ENCODE measurements at places on chromosomes 16 and 17. TPM values are rescaled to one million over a fixed set of nuclear protein-coding genes. Genes with fewer than 3 reads are reported as not detected.

PRAC2 gene
- total RNA-seq, result not detected

SEPTIN12 gene
- not detected for total RNA-seq

CDRT15L2 gene
- total RNA-seq, result not detected

MYOCD gene
- not detected for total RNA-seq

TLCD2 gene
- 2.1 TPM for total RNA-seq

SOX9 gene
- total RNA-seq, result not detected

BRCA1 gene
- 29.0 TPM for total RNA-seq

CSF3 gene
- total RNA-seq, result 2.9 TPM

DOC2A gene
- 0.58 TPM for total RNA-seq

RHBDF1 gene
- 55.1 TPM for total RNA-seq

DNA sequence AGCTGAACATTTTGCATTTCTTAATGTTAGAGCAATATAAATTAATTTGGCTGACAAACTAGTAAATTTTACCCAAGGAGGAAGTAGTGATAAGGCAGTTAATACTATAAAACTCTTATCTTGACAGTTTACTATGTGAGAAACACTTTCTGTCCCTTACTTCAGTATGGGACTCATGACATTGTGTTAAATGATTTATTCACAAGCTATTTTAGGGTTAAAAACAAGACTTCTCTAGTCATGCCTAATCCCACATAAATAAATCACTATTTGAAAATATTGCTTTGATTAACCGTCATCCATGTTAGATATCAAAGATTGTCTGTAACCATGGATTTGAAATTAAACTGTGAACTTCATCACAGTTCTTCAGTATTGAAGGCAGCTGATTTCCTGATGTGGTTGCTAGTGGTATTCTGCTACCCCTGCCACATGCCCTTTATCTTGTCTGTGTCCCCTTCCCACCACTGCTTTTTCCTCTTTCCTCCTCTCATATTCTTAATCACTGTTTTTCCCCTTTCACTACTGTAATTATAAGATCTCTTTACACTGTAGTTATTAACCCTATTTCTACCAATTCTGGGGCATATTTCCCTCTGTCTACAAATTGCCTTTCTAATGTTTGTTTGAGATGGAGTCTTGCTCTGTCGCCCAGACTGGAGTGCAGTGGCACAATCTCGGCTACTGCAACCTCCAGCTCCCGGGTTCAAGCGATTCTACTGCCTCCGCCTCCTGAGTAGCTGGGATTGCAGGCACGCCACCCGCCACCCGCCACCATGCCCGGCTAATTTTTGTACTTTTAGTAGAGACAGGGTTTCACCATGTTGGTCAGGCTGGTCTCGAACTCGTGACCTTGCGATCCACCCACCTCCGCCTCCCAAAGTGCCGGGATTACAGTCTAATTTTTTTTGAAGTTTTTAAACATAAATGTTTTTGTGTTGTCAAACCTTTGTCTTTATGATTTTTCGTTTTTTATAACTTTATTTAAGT lies 95.6 kb downstream of the STXBP4 start:
- DNase-seq, result no peak

GRCh38 chr17:46771561-46772474 lies 46.7 kb downstream of the WNT3 start:
- peak; percentile 16 for DNase-seq

- DNase-seq, result no peak
Measured at GRCh38 chr16:4110680-4111079, 5.6 kb downstream of the ADCY9 start.

DNA sequence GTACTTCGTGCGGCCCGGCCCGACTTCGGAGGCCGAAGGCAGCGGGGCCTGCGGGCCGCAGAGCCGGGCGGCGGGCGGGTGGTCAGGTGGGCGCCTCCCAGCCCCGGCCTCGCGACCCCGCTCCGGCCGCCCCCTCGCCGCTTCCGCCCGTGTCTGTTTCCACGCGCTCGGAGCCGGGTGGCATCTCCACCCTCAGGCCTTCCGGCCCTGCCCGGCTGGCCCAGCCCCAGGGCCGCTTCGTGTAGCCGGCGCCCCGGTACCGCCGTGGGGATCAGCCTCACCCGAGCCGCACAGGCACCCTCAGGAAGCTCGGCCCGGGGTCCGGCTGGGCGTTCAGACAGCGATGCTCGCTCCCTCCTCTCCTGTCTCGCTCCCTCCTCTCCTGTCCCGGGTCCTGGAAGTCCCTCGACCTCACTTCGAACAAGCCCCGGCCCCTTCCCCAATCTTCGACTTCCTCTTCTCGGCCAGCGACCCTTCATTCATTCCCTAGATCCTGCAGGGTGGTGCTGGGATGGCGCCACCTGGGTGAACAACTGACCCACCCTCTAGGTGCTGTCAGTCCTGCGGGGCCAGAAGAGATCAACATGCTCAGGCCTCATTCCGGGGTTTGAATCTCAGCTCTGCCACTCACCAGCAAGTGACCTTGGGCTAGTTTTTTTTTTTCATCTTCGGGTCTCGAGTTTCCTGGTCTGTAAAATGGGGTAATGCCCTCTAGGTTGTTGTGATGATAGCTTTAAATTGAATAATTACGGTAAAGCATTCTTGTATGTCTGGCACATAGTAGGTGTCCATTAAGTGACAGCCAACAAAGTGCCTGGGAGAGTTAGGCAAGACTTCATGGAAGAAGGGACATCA lies 610 bp downstream of the VPS4A start:
- no peak for DNase-seq

GRCh38 chr17:65005858-65006257 lies 50.7 kb downstream of the GNA13 start:
- no peak for DNase-seq

- DNase-seq, result no peak
Measured at GRCh38 chr17:13099089-13099735, 81.4 kb upstream of the ELAC2 start.

GRCh38 chr17:6231886-6232731 lies 161.9 kb downstream of the WSCD1 start:
- peak; percentile 53 for DNase-seq

GRCh38 chr16:87729266-87729954 lies 36.4 kb downstream of the KLHDC4 start:
- no peak for DNase-seq

GRCh38 chr17:51351080-51351479 lies 90.7 kb downstream of the UTP18 start:
- no peak for DNase-seq

GRCh38 chr17:17387498-17388362 lies 84.6 kb downstream of the NT5M start:
- no peak for DNase-seq

- DNase-seq, result no peak
Measured at GRCh38 chr17:77847221-77848085, 111.0 kb upstream of the TNRC6C start.

DNA sequence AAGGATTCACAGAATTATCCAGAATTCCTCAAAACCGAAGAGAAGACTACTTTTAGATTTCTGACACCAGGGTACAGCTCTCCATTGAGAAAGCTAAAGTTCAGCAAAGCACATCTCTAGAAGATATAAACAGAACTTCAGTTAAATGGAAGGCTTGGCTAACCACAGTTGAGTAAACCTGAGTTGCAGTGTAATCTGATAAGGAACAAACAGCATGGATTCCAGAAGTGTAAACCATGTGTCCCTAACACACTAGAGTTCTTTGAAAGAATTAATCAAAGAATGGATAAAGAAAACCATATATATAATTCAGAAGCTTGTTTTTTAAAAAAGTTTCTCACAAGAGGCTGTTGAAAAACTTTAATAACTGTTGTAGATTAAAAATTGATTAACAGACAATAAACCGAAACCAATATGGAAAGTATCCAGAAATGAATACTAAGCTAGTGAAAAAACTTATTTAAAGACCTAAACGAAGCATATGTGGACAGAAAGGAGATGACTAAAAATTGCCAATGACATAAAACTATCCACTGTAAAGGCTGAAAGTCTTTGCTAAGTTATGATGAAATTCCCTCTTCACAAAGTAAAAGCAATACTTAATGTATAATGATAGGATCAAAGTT lies 4.3 kb downstream of the RNF43 start:
- DNase-seq, result no peak

DNA sequence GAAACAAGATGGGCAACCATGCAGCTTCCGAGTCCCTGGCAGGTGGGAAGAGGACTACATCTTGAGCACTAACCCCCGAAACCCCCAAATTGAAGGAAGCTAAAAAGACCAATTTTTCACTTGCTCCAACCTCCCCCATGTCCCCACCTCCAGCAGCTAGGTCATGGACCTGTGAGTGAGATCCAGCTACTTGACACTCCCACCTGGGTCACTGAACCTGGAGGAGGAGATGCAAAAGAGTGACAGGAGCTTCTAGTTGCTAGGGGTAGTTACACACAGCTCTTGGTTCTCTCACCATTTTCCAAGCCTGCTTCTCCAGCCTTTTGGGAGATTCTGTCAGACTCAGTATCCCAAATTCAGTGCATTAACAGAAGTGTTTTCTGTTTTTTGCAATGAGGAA lies 11.2 kb downstream of the PDZD9 start:
- DNase-seq, result no peak

DNA sequence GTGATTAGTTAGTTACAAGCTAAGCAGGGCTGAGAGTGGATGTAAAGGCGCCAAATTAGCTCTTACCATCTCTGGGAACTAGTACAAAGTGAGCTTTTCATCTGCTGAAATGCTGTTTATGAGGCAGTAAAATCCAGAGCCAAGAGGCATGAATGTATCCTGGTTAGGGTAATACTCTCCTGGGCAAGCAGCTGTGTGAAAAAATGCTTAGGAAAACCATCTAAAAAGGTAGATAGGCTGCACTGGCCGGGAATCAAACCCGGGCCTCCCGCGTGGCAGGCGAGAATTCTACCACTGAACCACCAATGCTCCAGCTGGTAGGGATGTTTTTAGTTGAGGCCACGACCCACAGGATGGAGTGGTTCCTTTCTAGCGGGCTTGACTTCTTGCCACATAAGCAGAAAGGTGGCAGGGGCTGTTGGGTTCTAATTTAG lies 23.0 kb downstream of the VAC14 start:
- no peak for DNase-seq

DNA sequence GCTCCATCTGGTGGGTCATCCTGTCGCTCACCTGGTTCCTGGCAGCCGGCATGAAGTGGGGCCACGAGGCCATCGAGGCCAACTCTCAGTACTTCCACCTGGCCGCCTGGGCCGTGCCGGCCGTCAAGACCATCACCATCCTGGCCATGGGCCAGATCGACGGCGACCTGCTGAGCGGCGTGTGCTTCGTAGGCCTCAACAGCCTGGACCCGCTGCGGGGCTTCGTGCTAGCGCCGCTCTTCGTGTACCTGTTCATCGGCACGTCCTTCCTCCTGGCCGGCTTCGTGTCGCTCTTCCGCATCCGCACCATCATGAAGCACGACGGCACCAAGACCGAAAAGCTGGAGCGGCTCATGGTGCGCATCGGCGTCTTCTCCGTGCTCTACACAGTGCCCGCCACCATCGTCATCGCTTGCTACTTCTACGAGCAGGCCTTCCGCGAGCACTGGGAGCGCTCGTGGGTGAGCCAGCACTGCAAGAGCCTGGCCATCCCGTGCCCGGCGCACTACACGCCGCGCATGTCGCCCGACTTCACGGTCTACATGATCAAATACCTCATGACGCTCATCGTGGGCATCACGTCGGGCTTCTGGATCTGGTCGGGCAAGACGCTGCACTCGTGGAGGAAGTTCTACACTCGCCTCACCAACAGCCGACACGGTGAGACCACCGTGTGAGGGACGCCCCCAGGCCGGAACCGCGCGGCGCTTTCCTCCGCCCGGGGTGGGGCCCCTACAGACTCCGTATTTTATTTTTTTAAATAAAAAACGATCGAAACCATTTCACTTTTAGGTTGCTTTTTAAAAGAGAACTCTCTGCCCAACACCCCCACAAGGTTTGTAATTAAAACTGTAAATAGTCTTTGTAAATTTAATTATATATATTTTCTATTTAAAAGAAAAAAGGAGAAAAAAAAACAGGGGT lies 1.7 kb downstream of the FZD2 start:
- no peak for DNase-seq

DNA sequence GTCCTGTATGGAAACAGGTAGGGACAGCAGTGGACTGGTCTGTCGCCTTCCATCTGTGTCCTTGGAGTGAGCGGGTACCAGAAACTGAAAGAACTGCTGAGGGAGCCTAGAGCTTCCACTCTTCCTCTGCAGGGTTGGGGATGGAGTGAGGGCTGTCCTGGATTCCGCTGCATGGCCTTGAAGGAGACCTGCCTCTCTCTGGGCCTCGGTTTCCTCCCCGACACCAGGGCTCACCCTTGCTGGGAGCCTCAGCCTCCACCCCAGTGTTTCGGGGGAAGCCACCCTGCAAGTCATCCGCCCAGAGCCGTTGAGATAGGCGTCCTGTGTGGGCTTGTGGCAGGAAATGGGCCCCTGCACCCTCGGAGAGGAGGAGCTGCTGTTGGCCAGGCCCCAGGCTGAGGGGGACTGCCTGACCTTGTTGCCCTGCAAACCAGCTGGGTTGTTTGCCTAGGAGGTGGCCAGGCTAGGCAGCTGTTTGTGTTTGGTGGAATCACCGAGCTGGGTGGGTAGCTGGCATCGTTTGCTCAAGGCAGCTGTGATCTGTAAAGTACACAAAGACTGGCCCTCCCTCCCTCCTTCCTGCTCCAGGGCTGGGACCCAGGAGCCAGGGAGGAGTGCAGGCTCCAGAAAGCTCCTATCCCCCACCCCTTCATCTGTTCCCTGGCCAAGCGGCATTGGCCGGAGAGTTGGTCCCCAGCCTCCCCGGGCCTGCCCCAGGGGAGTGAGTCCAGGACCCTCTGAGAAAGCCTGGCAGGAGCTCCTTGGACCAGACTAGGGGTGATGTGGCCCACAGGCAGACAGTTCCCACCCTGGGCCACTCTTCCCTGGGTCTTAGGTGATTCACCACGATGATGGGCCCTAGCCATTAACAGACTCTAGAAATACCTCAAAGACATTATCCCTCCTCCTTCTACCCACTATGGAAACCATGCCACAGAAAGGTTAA lies 1.3 kb downstream of the RAB37 start:
- DNase-seq, result no peak

DNA sequence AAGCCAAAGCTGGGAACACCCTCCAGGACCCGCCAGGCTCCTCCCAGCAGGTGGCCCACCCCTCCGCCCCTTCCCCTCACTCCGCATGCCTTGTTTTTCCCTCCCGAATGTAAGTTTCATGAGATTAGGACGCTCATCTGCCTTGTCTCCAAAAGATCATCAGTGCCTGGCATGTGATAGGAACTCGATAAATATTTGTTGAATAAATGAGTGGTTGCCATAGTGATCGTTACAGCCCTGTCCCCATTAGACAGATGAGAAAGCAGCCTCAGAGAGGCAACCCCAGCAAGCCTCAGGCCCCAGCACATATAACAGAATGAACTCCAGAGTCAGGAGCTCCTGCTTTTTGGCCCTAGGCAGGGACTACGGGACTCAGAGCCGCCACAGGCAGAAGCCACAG lies 5.0 kb downstream of the CAMKK1 start:
- DNase-seq, result no peak

- no peak for DNase-seq
Measured at GRCh38 chr16:77951788-77952187, 70.6 kb upstream of the CLEC3A start.

GRCh38 chr16:14562691-14563491 lies 67.2 kb downstream of the PARN start:
- DNase-seq, result no peak

- DNase-seq, result peak; percentile 93
Measured at GRCh38 chr17:1060991-1061390, 64.1 kb downstream of the TIMM22 start.

Data from endothelial cell of umbilical vein (primary cell).